ENCODE measurements at places on chromosomes 6 and 20.

GRCh38 chr6:34615574-34616226 lies 59.6 kb upstream of the SPDEF start:
- DNase-seq = no peak

DNA sequence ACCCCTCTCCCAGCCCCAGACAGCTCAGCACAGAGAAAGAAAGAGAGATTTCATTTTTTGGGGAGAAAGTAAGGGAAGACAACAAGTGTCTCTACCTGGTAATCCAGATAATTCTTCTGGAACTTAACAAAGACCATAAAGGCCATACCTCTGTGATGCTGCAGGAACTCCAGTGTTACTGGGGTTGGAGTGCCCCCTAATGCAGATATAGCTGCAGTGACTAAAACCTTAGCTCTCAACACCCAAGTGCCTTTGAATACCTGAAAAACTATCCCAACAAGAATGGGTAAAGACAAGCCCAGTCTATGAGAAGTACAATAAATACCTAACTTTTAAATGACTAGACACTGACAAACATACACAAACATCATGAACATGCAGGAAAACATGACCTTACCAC lies 365.3 kb upstream of the PTCHD4 start:
- no peak for DNase-seq

DNA sequence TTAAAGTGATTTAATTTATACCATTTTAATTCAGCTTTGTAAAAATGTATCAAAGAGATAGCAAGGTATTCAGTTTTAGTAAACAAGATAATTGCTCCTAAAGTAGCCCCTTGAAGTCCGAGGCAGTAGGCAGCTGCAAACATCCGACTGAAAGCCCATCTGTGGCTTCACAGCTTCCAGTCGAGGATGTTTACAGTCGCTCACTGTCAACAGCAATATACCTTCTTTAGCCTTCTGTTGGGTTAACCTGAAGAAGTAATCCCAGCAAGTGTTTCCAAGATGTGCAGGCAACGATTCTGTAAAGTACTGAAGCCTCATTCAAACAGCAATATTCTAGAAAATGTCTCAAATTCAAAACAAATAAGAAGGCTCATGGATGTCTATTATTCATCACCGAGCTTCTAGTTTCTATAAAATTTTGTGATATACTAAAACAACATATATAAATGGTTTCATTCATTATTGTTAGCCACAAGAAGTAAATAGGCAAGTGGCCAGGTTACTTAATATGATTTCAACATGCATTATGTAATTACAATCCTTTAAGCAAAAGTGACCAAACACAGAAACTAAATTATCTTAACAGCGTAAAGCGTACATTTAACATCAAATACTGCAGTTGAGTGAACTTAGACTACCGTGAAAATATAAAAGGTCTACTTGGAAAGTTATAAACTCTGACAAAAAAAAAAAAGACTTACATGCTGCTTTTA lies 115.0 kb downstream of the OGFRL1 start:
- DNase-seq = no peak

DNA sequence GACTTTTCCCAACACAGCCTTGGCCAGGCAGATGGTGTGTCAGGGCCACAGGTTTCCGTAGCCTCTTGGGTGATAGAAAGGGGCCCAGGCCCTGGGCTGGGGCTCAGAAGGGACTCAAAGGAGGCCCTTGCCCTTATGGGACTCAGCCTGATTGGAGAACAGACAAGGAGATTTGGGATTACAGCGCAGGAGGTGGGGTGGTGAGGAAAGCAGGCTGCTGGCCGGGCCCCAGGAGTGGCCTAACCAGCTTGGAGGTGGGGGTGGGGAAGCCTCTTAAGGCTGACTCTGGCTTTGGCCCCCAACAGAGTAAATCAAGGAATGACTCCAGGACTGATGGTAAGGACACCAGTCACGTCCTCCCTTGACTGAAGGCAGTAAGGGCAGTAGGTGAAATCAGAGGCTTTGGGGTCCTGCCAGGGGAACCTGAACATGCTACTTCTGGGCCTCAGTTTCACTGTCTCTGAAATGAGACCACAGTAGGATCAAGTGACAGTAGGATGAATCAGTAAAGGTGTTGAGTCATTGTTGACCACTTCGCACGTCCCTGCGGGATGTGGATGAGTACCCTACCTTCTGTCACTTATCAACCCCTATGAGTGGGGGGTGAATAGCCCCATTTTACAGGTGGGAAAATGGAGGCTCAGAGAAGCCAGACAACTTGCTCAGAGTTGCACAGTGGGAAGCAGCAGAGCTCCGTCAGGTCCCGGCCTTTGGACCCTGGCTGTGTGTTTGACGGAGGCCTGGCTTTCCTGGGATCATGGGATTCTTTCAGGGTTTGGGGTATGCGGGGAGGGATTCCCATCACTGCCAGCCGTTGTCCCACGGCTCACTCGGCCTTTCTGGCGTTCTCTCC lies 4.5 kb downstream of the SNAI1 start:
- no peak for DNase-seq

DNA sequence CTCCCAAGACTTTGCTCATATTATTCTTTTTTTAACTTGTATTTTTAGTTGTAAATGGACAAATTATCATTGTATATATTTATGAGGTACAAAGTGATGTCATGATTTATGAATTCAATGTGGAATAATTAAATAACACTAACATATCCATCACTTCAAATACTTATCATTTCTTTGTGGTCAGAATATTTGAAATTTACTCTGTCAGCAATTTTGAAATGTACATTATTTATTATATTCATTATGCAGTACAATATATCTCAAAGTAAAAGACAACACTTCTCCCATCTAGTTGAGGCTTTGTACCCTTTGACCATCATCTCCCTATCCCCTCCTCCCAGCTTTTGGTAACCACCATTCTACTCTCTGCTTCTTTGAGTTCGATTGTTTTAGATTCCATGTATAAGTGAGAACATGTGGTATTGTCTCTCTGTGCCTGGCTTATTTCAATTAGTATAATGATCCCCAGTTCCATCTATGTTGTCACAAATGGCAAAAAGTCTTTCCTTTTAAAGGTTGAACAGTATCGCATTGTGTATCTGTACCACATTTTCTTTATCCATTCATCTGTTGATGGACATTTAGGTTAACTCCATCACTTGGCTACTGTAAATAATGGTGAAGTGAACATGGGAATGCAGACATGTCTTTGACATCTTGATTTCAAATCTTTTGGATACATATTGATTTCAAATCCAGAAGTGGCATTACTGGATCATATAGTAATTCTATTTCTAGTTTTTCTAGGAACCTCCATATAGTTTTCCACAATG lies 197.2 kb downstream of the KIF6 start:
- no peak for DNase-seq

DNA sequence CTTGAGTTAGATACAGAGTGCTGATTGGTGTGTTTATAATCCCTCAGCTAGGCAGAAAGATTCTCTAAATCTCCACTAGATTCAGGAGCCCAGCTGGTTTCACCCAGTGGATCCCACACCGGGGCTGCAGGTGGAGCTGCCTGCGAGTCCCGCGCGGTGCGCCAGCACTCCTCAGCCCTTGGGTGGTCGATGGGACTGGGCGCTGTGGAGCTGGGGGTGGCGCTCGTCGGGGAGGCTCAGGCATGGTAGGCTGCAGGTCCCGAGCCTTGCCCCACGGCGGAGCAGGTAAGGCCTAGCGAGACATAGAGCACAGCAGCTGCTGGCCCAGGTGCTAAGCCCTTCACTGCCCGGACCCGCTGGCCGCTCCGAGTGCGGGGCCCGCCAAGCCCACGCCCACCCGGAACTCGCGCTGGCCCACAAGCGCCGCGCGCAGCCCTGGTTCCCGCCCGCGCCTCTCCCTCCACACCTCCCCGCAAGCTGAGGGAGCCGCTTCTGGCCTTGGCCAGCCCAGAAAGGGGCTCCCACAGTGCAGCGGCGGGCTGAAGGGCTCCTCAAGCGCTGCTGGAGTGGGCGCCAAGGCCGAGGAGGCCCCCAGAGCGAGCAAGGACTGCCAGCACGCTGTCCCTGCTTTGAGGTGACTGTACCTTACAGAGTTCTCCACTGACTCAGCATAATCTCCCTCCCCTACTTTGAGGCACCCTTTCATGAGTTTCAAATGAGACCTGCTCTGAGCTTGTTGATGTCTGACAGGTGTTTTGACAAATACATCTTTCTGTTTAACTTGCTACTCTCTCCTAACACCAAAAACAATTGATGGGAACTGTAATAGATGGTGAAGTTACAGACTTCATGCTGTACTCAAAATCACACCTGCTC lies 3.9 kb upstream of the SSR1 start:
- no peak for DNase-seq

DNA sequence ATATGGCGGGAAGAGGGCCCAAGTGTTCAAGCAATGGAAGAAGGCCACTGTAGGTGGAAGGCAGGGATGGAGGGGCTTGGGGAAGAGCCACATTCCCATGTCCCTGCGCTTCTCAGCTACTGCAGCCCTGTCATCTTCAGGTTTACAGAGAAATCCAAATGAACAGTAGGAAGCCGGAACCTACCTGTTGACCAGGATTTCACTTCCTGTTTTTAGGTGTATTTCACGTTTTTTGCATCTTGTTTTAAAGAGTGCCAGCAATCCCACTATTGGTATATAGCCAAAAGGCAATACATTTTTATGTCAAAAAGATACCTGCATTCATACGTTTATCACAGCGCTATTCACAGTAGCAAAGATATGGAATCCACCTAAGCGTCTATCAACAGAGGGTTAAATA lies 159.2 kb downstream of the SLC35B3 start:
- no peak for DNase-seq

DNA sequence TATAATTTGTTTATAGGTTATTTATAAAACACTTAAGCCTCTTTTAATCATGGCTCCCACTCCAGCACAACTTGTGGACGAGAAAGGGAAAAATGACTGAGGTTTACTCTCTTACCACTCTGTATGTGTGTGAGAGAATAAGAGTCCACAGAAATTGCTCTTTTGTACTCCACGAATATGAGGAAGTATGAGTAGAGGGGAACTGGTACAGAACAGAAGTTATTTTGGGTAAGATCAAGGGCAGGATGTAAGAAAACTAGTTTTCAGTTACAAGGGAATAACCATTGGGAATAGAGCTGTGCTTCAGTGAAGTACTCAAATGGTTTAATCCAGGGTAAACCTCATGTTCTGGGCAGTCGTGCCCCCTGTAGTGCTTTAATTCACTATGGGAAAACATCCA lies 72.6 kb downstream of the REV3L start:
- peak; percentile 87 for DNase-seq

DNA sequence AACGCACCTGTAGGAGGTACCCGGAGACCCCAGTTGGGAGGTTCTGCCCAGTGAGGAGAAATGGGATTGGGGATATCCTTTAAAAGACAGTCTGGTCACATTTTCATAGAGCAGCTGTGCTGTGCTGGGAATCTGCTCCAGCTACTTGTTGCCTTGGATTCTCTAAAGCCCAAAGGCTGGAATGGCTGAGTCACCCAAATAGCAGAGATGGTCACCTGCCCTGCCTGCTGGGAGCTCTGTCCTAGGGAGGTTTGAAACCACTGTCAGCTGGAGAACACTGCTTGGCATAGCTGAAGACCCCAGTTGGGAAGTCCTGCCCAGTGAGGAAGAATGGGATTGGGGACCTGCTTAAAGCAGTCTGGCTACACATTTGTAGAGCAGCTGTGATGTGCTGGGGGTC lies 34.8 kb upstream of the TFB1M start:
- DNase-seq = no peak

- DNase-seq = no peak
Measured at GRCh38 chr6:17446713-17447112, 53.3 kb downstream of the CAP2 start.

DNA sequence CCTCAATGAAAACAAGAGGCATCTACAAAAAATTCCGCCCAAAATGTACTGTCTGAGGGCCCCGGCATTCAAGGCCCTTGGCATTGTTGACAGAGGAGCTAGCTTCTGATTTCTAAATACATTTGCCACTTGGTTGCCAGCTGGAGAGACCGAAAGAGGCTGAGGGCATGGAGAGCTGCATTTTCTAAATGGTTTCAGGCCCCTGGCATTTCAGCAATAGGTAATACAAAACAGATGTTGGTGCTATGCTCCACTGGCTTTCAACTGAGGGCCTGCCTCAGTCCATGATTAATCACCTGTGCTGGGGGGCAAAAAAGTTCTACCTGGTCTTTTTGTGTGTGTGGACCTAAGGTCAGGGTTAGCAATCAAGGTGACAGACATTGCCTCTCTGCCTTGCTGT lies 79.5 kb upstream of the ISM1 start:
- no peak for DNase-seq

- DNase-seq = no peak
Measured at GRCh38 chr6:3282476-3283236, 23.9 kb downstream of the PSMG4 start.

GRCh38 chr6:19616022-19616421 lies 221.1 kb upstream of the ID4 start:
- no peak for DNase-seq

DNA sequence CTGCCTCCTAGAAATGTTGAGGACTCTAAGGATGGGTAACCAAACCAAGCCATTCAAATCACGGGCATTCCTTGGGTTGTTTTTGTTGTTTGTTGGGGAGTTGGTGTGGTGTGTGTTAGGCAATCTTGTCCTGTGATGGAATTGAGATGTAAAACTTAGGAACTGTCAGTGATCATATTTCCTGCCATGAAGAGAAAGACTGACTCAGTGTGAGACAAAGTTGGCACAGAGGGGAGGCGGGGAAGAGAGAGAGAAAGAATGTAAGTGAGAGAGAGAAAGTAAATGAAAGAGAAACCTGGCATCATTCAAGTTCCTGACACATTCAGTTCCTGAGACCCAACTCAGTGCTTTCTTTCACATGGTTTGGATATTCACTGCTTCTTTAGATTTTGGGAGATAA lies 21.6 kb upstream of the FBXO30 start:
- DNase-seq = peak; percentile 17

DNA sequence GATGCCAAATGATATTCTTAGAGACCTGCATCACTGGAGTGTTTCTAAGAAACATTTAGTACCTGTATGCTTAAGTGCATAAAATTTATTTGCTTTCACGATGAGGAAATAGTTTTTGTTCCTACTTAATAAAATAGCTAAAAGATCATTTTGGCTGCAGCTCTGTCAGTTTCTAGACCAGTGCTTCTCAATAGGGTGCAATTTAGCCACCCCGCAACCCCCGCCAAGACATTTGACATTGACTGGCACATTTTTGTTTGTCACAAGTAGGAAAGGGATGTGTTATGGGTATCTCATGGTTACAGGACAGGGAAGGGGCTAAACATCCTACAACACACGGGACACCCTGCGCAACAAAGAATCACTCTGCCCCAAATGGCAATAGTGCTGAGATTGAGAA lies 335.7 kb upstream of the HSF2 start:
- DNase-seq = no peak
